Progenitor cell of endocrine pancreas (in vitro differentiated cells): ENCODE measurements at places on chromosomes 16 and 17. TPM values are rescaled to one million over a fixed set of nuclear protein-coding genes. Genes with fewer than 3 reads are reported as not detected.

DNA sequence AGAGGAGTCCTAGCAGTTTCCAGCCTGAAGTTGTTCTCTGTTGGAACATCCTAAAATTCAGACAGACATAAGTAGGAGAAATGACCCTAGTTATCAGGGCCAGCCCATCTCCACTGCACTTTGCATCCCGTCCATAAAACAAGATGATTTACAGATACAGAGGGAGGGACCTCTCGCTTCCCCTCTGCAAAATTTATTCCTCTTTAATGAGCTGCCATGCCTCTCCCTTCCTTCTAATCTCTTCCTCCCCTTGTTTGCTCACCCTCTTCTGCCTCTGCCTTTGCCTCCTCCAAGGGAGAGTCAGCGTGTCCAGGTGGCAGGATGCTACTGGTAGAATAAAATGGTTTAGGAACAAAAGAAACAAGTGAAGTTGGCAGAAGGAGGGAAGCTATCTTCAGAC, 351.3 kb downstream of the SOX9 start:
- no peak overlapping the region for H3K4me3 ChIP-seq
- no peak overlapping the region for H3K27ac ChIP-seq
- no peak for DNase-seq
- H3K4me1 ChIP-seq = peaks cover 29% of the 10 kb centered on the region

DNA sequence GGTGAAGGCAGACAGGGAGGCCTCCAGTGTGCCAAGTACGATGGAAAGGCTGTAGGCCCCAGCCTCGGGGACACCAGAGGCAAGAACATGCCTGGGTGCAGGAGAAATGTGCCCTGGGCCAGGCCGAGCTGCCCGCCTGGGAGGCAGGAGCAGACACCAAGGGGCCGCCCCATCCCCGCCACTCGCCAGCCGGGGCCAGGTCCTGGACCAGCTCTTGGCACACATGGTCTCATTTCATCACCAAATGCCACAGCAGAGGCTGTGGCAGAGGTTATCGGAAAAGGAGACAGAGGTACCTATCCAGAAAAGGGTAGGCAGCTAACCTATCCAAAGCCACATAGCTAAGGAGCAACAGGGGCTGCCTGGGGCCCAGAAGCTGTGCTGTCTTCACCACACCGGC, 31.3 kb downstream of the PEMT start:
- H3K4me3 ChIP-seq = no peak overlapping the region
- peaks cover 1% of the 10 kb centered on the region for H3K4me1 ChIP-seq
- no peak overlapping the region for H3K27ac ChIP-seq
- no peaks in the 10 kb centered on the region for H3K36me3 ChIP-seq
- no peaks in the 10 kb centered on the region for H3K27me3 ChIP-seq

- no peak overlapping the region for H3K27ac ChIP-seq
- no peaks in the 10 kb centered on the region for H3K4me1 ChIP-seq
- no peak for DNase-seq
- no peaks in the 10 kb centered on the region for H3K27me3 ChIP-seq
Measured at GRCh38 chr16:84768061-84768807, 51.6 kb upstream of the CRISPLD2 start.

DNA sequence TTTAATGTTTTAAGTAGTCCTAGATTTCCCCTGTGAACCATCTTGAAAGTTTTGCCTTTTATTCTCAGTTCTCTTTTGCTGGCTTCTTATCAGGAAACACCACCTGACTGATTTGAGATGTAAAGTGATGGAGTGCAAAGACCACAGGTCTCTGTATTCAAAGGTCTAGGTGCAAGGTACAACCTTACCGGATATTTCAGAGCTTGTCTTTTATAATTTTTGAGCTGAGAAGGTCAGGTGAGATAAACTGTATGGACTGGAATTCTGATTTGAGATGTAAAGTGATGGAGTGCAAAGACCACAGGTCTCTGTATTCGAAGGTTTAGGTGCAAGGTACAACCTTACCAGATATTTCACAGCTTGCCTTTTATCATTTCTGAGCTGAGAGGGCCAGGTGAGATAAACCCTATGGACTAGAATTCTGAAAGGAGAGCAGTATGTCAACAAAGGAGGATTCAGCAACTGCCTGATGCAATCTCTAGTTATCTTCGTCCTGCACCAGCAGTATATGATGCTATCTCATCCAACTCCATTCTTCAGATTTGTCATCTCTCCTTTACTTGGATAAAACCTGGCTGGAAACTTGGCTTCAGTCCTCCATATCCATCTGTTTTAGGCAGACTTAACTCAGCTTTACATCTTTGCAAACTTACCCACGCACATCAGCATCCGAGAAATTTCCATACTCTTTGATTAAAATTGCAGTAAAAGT, 64.3 kb downstream of the CENPV start:
- H3K4me1 ChIP-seq = peaks cover 22% of the 10 kb centered on the region
- no peak overlapping the region for H3K27ac ChIP-seq
- H3K4me3 ChIP-seq = no peak overlapping the region
- no peaks in the 10 kb centered on the region for H3K27me3 ChIP-seq

- DNase-seq = no peak
- peaks cover 6% of the 10 kb centered on the region for H3K36me3 ChIP-seq
- no peaks in the 10 kb centered on the region for H3K27me3 ChIP-seq
- peaks cover 41% of the 10 kb centered on the region for H3K4me1 ChIP-seq
- H3K27ac ChIP-seq = no peak overlapping the region
Measured at GRCh38 chr17:39704821-39705551, 5.1 kb downstream of the ERBB2 start.

GRCh38 chr16:13436641-13437412, 483.1 kb upstream of the ERCC4 start:
- no peaks in the 10 kb centered on the region for H3K27me3 ChIP-seq
- DNase-seq = no peak
- H3K36me3 ChIP-seq = no peaks in the 10 kb centered on the region

DNA sequence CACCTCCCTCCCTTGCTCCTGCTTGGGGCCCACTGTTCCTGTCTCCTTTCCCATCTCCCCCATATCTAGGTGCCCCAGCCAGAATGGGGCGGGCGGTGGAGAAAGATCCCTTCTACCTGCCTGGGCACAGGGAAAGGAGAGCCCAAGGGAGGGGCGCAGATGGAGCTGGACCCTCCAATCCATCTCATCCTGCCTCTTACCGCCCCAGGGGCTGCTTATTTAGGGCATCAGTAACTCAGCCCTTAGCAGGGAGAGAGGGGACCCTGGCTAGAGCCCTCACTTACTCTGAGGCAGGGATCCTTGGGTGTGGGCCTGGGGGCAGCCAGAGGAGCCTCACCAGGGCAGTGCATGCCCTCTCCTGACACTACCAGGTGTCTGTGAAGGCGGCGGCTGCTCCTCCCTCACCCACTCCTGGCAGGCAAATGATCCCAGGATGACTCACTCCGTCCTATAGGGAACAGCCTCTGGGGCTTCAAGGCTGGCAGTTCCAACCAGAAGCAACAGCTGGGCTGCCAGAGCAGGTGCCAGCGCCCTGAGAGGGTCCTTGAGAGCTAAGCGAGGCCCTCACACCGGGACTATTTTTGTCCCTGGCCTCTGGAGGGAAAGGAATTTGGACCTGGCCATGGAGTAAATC, 16.3 kb upstream of the BCAR1 start:
- H3K4me3 ChIP-seq = no peak overlapping the region
- H3K4me1 ChIP-seq = peaks cover 15% of the 10 kb centered on the region
- DNase-seq = no peak
- no peaks in the 10 kb centered on the region for H3K27me3 ChIP-seq
- H3K27ac ChIP-seq = no peak overlapping the region

GRCh38 chr17:78905541-78905940, 2.5 kb upstream of the CEP295NL start:
- peaks cover 2% of the 10 kb centered on the region for H3K36me3 ChIP-seq
- no peak overlapping the region for H3K4me3 ChIP-seq

DNA sequence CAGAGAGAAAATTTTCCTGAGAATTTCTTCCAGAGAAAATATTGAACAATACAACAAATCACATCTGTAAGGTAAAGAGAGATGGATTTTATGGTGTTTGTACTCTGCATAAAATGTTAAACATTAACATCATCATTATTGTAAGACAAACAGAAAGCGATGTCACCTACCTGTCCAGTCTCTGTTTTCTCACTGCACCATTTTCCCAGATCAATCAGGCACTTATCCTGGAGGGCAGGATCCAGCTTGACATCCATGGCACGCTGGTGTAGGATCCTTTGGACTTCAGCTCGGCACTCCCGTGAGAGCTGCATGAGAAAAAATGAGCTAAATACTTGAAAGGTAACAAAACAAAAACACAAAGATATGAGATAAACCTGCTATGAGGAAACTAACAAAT, 55.9 kb upstream of the CLEC18B start:
- H3K27me3 ChIP-seq = no peaks in the 10 kb centered on the region
- H3K4me3 ChIP-seq = no peak overlapping the region
- H3K27ac ChIP-seq = peak overlapping the region; percentile 86
- DNase-seq = no peak

GRCh38 chr16:27838536-27839175, 224.9 kb downstream of the GSG1L start:
- H3K27ac ChIP-seq = no peak overlapping the region
- H3K4me1 ChIP-seq = no peaks in the 10 kb centered on the region
- DNase-seq = no peak
- peaks cover 17% of the 10 kb centered on the region for H3K27me3 ChIP-seq
- no peaks in the 10 kb centered on the region for H3K36me3 ChIP-seq

GRCh38 chr16:13223666-13224065, 322.3 kb downstream of the SHISA9 start:
- no peak overlapping the region for H3K4me3 ChIP-seq
- no peak overlapping the region for H3K27ac ChIP-seq
- H3K27me3 ChIP-seq = no peaks in the 10 kb centered on the region
- H3K36me3 ChIP-seq = no peaks in the 10 kb centered on the region

- H3K27ac ChIP-seq = no peak overlapping the region
- no peaks in the 10 kb centered on the region for H3K36me3 ChIP-seq
- DNase-seq = no peak
- H3K4me3 ChIP-seq = no peak overlapping the region
- peaks cover 11% of the 10 kb centered on the region for H3K27me3 ChIP-seq
Measured at GRCh38 chr16:23160574-23160973, 11.3 kb upstream of the USP31 start.

- no peak overlapping the region for H3K27ac ChIP-seq
- DNase-seq = no peak
- no peaks in the 10 kb centered on the region for H3K36me3 ChIP-seq
- no peak overlapping the region for H3K4me3 ChIP-seq
- H3K4me1 ChIP-seq = no peaks in the 10 kb centered on the region
Measured at GRCh38 chr17:58538811-58539409, 24.5 kb upstream of the MTMR4 start.

DNA sequence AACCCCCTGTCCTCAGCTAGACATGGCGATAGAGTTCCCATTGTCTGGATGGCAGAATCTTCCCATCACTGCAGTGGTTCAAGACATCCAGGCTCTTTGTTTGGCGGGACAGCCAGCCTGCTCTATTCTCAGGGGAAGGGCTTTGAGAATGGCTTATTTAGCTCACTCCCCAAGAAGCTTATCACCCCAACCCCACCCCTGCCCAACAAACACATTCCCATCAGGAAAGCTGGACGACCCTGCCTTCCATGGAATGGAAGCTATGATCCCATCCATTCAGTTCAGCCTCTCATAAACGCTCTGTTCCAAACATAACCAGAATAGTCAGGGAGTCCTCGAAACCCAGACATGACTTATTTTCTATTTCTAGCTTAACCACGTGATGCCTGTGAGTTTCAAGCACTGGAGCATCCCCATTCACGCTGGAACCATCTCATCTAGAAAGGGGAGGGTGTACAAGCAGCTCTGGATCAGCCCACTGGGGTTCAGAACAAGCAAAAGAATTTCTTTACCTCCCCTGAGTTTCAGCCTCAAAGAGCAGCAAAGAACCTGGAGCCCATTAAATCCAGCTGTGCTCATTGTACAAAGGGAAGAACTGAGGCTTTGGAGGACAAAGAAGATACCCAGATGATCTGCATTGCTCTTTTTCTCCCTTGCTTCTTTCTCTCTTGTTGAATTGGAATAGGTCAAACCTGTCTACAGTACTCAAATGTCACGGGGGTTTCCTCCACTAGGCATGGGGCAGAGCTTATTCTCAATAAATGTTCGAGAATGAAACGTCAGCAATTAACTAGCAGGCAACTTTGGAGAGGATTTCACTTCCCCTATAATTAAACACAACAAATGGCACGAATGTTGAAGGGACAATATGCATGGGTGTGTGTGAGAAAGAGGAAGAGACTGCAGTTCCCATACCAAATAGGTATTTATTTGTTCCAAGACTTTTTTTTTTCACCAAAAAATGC, 93.1 kb downstream of the XYLT1 start:
- no peaks in the 10 kb centered on the region for H3K36me3 ChIP-seq
- DNase-seq = no peak
- no peaks in the 10 kb centered on the region for H3K27me3 ChIP-seq
- peaks cover 17% of the 10 kb centered on the region for H3K4me1 ChIP-seq
- H3K4me3 ChIP-seq = no peak overlapping the region

DNA sequence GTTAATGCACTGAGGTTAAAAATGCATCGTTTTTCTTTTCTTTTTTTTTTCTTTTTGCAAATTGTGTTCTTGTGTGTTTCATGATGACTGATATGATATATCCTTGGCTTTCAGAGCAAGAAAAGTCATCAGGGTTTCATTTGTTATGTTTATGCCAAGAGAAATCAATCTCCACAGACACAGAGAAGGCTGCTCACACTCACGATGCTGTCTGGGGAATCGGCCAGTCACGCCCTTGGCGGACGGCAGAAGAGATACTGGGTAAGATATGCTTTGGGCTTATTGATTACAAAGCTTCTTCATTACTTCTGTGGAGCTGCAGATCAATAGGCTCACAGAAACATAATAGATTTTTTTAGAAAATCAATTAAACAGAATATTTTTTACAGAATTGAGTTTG, 42.2 kb upstream of the TNRC6C start:
- no peak overlapping the region for H3K4me3 ChIP-seq
- peaks cover 3% of the 10 kb centered on the region for H3K36me3 ChIP-seq
- peaks cover 17% of the 10 kb centered on the region for H3K4me1 ChIP-seq

- peaks cover 9% of the 10 kb centered on the region for H3K4me1 ChIP-seq
- no peaks in the 10 kb centered on the region for H3K27me3 ChIP-seq
- no peaks in the 10 kb centered on the region for H3K36me3 ChIP-seq
- no peak for DNase-seq
- H3K27ac ChIP-seq = no peak overlapping the region
Measured at GRCh38 chr16:50267151-50267631, 840 bp downstream of the ADCY7 start.

GRCh38 chr16:17354141-17354601, 116.6 kb downstream of the XYLT1 start:
- no peak for DNase-seq
- no peaks in the 10 kb centered on the region for H3K36me3 ChIP-seq
- H3K27me3 ChIP-seq = no peaks in the 10 kb centered on the region
- H3K27ac ChIP-seq = no peak overlapping the region
- no peak overlapping the region for H3K4me3 ChIP-seq
- peaks cover 9% of the 10 kb centered on the region for H3K4me1 ChIP-seq

- peak; percentile 83 for DNase-seq
- no peaks in the 10 kb centered on the region for H3K36me3 ChIP-seq
- H3K27ac ChIP-seq = peak overlapping the region; percentile 77
- peaks cover 5% of the 10 kb centered on the region for H3K4me1 ChIP-seq
- H3K4me3 ChIP-seq = no peak overlapping the region
- H3K27me3 ChIP-seq = peaks cover 22% of the 10 kb centered on the region
Measured at GRCh38 chr17:4492721-4493561, 5.7 kb upstream of the SPNS2 start.

GJC1 gene
- total RNA-seq = 75.2 and 76.5 TPM in 2 replicates

TIGD7 gene
- total RNA-seq = 5.4 and 5.8 TPM in 2 replicates

GOSR2 gene
- total RNA-seq = 57.1 and 63.2 TPM in 2 replicates

CDC42EP4 gene
- total RNA-seq = 66.0 and 77.9 TPM in 2 replicates

HS3ST4 gene
- 0.67 and 0.69 TPM in 2 replicates for total RNA-seq

KRTAP4-3 gene
- total RNA-seq = not detected in 2 replicates

OTOP2 gene
- not detected in 2 replicates for total RNA-seq

KREMEN2 gene
- total RNA-seq = 0.31 and 0.47 TPM in 2 replicates

KDM6B gene
- 110 and 117 TPM in 2 replicates for total RNA-seq

ENGASE gene
- total RNA-seq = 50.9 and 52.4 TPM in 2 replicates

KRT9 gene
- total RNA-seq = not detected in 2 replicates

KRTAP3-2 gene
- not detected in 2 replicates for total RNA-seq

GCGR gene
- 2.1 and 2.2 TPM in 2 replicates for total RNA-seq

CLEC3A gene
- total RNA-seq = not detected in 2 replicates

UTS2R gene
- total RNA-seq = 0.22 TPM in 2 replicates

ITGB3 gene
- not detected in 2 replicates for total RNA-seq
